ENCODE measurements at places on chromosomes 1 and 21.

GRCh38 chr21:36156815-36157670 is at the start of gene DOP1B:
Gene DOP1B, plus strand, starts transcription at chr21:36156824. Its CDS starts 7,910 bp downstream, at chr21:36164734.
- peak; percentile 77 for DNase-seq

- no peak for DNase-seq
Observed at GRCh38 chr1:53631622-53632310, 107.2 kb downstream of the GLIS1 start.

GRCh38 chr1:24294228-24294672 is 24.9 kb upstream of the GRHL3 start:
- no peak for DNase-seq

DNA sequence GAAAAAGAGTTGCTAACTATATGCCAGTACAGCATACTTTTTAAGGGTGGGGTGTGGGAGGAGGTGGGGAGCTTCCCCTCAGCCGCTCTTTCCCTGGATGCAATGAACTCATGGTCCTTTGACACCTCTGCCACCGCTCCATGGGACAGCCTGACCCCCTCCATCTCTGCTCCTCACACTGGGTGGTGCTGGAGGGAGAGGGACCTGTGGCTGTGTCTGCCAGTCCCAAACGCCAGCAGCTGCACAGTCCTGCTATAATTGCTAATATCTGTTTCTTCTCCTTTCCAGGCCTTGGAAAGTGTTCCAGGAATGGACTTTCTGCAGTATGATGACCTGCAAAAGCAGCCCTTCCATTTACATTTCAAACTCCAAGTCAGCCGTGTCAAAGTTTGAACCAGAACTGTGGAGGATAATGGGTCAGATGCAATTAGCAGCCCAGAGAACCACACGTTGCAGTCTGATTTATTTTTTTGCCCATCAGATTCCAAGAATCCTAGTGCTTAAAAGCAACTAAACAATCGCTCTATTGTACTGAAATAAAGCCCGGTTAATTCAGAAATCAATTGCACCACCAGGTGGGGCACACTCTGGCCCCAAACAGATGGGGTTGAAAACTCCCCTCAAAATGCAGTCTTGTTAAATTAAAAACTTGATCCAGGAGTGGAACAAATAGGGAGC is 160.7 kb upstream of the LMO4 start:
- DNase-seq = no peak

DNA sequence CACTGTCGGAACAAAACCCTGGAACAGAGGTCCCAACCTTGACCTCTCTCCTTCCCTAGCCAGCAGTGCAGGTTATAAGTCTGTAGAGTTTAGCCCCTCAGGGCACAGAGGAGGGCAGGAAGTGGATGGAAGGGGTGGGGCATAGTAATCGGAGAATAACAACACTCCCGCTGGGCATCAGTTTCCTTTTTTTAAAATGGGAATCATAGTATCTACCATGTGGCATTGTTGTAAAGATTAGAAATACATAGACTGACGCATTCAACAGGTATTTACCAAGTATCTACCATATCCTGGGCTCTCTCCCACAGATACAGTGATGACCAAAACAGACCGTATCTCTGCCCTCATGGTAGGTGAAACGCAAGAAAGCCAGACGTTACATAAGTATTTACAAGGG is 24.9 kb upstream of the ATF3 start:
- DNase-seq = no peak

GRCh38 chr1:93346421-93346993 is 800 bp downstream of the DR1 start:
- peak; percentile 55 for DNase-seq

DNA sequence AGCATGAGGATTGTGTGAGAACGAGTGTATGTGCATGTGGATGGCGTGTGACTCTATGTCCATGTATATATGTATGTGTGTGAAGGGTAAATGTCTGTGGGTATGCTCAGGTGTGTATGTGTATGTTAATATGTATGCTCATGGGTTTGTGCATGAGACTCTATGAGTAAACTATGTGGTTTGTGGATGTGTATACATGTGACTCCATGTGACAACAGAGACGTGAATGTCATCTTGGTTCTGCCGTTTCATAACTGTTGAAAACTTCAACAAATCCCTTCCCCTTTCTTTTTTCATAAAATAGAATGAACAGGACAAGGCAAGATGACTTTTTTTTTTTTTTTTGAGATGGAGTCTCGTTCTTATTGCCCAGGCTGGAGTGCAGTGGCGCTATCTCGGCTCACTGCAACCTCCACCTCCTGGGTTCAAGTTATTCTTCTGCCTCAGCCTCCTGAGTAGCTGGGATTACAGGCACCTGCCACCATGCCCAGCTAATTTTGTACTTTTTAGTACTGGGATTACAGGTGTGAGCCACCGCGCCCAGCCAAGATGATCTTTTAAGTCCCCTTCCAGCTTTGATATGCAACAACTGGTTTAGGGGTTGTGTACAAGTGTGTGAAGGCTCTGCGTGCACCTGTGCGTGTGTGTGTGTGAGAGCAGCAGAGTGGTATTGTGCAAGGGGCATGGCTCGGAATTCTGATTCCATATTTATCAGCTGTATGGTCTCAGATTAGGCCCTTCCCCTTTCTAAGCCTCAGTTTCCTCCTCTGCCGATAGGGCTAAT is 106.3 kb downstream of the EBNA1BP2 start:
- DNase-seq = no peak

DNA sequence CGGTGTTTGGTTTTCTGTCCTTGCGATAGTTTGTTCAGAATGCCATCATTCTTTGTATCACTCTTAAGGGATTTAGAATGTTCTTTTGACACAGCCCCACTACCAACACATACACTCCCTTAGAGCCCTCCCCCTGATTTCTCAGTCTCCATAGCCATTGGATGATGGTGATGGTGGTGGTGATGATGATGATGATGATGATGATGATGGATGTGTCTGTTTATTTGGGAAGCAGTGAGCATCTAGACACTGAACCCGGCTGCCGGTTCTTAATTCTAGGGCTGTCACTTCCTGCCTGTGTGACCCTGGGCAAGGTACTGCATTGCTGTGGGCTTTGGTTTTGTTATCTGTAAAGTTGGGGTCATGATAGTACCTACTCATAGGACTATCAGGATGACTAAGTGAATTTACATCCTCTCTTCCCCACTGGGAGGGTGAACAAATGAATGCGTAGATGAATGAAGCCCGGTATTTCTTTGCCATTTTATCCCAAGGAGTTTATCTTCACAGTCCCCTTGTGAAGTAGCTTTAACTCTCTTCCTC is 100.7 kb downstream of the HUNK start:
- no peak for DNase-seq

DNA sequence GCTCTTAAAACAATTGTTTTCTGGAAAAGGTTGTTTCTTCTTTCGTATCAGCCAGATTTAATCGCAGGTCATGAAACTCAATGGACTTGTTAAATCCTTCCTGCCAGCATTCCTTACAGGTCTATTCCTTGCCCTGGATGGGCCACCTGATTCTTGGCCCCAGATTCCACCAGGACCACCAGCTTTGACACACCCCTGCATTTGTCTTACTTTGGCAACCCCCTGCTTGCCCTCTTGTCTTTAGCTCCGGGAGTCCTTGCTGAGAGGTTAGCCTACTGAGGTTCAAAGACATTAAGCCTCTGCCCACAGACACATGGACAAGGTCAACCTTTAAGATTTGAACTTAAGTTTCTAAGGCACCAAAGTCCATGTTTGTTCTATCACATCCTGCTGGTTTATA is 27.1 kb upstream of the DAB1 start:
- DNase-seq = no peak

GRCh38 chr1:169867012-169867675 is 26.6 kb downstream of the SCYL3 start:
- peak; percentile 12 for DNase-seq

DNA sequence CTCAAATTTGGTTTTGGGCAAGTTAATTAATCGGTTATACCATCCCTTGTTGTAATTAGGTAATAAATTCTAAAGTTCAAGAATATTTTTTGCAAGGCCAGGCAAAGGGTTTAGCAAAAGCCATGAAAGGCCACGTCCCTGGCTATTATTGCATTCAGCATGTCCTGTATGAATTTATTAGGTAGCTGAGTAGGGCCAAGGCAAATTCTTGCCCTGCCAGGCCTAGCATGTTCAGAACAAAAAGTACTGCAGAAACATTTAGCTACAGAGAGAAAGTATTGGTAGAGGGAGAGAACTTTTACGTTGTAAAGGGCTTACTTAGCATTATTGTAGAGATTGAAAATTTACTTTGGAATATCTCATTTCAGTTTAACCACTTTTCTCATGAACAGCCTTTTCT is 94.4 kb downstream of the PATJ start:
- no peak for DNase-seq

GRCh38 chr21:16196001-16196400 is 466.2 kb downstream of the USP25 start:
- DNase-seq = no peak

- DNase-seq = peak; percentile 95
Observed at GRCh38 chr1:43545695-43546387, 15.2 kb downstream of the PTPRF start.

DNA sequence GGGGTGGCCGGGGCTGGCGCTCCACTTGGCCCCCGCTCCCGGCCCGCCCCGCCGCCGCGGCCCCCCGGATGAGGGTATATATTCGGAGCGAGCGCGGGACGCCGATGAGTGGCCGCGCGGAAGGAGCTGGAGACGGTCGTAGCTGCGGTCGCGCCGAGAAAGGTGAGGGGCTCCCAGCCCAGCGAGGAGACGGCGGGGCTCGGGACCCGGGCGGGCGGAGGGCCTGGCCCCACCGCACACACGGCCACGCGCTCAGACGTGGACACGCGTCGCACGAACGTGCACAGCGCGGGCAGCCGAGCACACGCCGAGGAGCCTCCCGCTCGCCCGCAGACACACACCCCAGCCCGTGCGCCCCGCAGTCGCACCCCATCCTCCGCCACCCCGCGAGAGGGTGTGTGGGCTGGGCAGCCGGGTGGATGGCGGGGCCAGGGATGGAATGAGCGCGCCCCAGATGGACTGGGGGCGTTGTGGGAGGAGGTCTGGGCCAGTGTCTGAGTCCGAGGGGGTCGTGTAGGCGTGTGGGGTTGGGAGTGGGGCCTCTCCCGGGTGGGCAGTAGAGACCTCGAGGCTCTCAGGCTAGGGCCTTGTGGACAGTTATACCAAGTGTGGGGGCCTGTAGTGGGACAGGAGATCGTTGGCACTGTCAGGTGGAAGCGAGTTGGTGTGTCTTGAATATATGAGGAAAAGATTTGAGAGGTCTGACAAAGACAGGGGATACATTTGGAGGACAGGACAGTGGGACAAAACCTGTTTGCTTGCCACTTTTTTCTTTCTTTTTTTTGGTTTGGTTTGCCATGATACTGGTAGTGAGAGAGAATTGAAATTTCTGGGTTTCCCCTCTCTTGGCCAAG is at the start of gene UAP1:
UAP1 (plus strand) TSS at position 107 of the 854 bp plus-strand sequence. CDS start 4,347 bp downstream, outside the sequence.
- no peak for DNase-seq

GRCh38 chr1:11129649-11130390 is 30.2 kb upstream of the EXOSC10 start:
- no peak for DNase-seq

DNA sequence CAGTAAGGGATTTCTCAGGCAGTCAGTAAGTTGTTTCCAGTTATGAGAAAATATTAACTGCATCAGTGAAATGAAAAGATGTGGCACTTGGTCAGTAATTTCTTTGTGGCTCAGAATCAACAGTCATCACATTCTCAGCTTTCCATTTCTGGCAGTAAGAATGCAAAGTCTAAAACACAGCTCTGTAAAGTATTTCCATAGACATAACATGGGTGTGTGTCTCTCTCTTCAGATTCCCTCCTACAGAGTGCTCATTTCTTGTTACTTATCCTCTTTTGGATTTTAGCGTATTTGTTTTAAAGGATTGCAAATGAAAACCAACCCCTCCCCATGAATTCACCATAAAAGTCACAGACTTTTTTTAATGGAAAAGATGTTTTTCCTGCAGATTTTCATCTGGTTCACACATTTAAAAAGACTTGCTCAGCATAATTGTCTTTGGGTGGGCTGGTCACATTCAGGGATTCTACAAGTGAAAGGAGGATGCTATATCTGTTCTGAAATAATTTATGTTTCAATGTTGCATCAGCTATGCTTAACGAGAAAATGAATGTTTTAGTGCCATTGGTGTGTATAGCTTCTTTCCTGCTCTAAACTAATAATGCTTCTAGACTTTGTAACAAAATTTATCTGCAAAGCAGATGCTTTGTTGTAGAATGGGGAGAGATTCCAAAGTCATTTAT is 34.6 kb upstream of the CD55 start:
- DNase-seq = no peak

- no peak for DNase-seq
Observed at GRCh38 chr1:234844479-234845031, 234.6 kb upstream of the IRF2BP2 start.

All from stomach (tissue), 19 donors.